Muscle of leg (tissue), 16 donors: ENCODE measurements at places on chromosomes 16 and 17. TPM values are rescaled to one million over a fixed set of nuclear protein-coding genes. Genes with fewer than 3 reads are reported as not detected.

Gene DBNDD1
- polyA plus RNA-seq, result 13.9 TPM

Gene PLSCR3
- 30.4 TPM for polyA plus RNA-seq

DNA sequence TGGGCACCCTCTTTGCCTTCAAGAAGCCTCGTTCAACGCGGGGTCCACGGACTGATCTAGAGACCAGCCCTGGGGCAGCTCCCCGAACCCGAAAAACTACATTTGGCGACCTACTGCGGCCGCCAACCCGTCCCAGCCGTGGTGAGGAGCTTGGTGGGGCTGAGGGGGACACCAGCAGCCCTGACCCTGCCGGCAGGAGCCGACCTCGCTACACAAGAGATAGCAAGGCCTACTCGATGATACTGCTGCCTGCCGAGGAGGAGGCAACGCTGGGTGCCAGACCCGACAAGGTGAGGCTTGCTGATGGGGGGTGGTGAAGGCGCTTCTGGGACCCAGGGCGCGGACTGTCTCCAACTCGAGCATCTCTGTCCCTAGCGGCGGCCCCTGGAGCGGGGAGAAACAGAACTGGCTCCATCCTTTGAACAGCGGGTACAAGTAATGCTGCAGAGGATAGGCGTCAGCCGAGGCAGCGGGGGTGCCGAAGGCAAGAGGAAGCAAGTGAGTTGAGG lies 5.6 kb downstream of the ACD start:
- DNase-seq, result no peak

- no peak for DNase-seq
Observed at GRCh38 chr17:75734674-75735294, 13.5 kb downstream of the ITGB4 start.

GRCh38 chr17:53391197-53391596 lies 431.5 kb upstream of the KIF2B start:
- DNase-seq, result no peak

DNA sequence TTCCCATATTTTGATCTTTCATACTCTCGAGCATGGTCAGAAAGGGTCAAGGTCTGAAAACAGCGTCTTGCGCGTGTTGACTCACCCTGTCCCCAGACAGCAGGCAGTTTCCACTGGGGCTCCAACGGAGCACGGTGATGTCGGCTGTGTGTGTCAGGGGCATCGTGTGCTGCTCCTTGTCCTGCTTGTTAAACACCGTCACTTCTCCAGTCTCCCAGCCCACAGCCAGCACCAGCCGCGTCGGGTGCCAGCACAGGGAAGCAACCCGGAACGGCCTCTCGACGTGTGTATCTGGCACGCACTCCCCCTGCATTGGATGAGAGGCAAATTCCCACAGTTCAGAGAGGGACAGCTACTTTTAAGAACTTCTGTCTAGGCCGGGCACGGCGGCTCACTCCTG lies 9.6 kb downstream of the IFT140 start:
- DNase-seq, result no peak

- no peak for DNase-seq
Observed at GRCh38 chr16:51880776-51881175, 666.2 kb downstream of the TOX3 start.

- DNase-seq, result no peak
Observed at GRCh38 chr17:80891397-80892018, 100.1 kb upstream of the CHMP6 start.

GRCh38 chr16:715477-716199 lies 720 bp downstream of the METRN start:
- DNase-seq, result peak; percentile 49
